ENCODE measurements at places on chromosomes 1 and 21.

- no peak for DNase-seq
Measured at GRCh38 chr1:81596341-81596740, 204.4 kb upstream of the ADGRL2 start.

DNA sequence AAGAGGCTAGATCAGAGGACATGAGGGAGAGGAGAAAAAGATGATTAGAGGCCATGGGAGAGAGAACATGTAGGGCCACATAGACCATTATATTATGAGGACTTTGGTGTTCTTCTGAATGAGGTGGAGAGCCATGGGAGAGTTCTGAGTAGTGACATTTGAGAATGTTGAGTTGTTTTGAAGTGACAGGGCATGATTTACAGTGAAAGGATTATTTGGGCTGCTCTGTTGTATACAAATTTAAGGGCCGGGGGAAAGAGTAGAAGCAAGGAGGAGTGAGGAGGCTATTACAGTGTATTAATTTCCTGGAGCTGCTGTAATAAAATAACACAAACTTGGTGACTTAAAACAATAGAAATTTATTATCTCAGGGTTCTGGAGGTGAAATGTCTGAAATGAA lies 102.5 kb upstream of the RGS4 start:
- DNase-seq: no peak

DNA sequence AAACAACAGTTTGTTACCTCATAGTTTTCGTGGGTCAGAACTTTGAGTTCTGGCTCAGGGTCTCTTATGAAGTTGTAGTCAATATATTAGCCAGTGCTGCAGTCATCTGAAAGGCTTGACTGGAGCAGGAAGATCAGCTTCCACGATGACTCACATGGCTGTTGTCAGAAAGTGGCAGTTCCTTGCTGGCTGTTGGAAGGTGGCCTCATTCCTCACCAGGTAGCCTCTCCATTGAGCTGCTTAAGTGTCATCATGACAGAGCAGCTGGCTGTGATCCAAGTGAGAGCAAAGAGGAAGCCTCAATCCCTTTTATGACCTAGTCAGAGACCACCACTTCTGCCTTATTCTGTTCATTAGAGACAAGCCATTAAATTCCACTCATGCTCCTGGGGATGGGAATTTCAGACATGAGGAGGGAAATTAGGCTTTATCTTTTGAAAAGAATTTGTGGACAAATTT lies 5.6 kb downstream of the OSBPL9 start:
- DNase-seq: no peak

- DNase-seq: no peak
Measured at GRCh38 chr21:44279354-44280260, 6.1 kb upstream of the AIRE start.

DNA sequence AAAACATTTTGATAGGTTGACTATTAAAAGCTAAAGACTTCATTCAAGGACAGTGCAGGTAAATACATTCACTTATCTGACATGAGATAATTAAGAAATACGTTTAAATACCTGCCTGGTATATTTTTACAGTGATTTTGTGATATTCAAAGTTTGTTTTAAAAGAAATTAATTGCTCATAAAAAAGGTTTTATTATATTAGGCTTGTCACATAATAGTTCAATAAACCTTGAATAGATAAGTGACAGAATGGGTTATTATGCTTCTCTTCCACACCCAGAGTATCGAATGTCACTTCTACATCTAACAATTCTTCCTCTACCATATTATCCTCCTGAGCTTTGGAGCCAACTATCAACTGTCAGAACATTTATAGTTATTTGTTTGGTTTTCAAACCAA lies 60.0 kb downstream of the LTN1 start:
- DNase-seq: no peak

DNA sequence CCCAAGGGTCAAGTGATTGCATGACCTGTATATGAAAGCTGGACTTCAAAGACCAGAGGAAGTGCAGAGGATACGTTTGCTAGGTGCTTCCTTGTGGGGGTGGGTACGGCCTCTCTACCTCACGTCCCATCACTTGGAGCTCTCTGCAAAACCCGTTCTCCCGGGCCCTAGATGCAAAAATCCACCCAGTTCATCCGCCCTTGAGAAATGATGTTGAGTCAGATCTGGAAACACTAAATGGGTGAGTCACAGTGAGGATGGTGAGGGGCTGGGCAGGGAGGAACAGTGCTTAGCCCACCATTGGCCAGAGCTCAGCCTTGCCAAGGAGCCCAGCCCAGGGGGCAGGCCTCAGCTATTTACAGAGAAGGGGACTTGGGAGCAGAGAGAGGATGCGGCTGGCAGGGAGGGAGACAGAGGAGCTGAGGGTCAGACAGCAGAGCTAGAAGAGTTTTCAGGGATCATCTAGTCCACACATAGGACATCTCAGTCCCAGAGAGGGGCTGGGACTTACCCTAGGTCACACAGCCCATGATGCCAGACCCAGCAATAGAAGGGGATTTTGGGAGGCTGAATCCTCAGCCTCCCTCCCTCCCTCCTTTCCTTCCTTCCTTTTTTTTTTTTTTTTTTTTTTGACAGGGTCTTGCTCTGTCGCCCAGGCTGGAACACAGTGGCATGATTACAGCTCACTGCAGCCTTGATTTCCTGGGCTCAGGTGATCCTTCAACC lies 14.6 kb downstream of the ARHGEF10L start:
- no peak for DNase-seq
